Foreskin keratinocyte (primary cell): ENCODE measurements at places on chromosomes 16 and 17. TPM values are rescaled to one million over a fixed set of nuclear protein-coding genes. Genes with fewer than 3 reads are reported as not detected.

GRCh38 chr17:27540318-27541101 lies 84.3 kb downstream of the KSR1 start:
- DNase-seq: no peak

GRCh38 chr16:12899529-12900143 lies 1.8 kb upstream of the SHISA9 start:
- DNase-seq: no peak

DNA sequence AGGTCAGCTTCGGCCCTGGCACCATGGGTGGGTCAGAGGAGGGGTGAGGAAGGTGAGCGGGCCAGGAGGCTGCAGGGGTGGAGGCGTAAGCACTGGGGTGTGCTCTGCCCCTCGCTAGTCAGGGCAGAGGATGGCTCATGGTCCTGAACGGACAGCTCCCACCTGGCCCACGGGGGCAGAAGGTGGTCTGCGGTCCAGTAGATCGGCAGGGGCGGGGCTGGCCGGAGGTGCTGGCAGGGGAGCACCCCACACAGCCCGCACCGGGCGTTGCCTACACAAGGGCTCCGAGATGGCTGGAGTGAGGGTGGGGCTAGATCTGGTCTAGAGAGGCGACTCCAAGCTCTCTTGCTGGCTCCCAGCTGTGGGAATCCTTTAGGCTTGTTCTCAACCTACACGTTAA lies 8.2 kb downstream of the NPTX1 start:
- no peak for DNase-seq

DNA sequence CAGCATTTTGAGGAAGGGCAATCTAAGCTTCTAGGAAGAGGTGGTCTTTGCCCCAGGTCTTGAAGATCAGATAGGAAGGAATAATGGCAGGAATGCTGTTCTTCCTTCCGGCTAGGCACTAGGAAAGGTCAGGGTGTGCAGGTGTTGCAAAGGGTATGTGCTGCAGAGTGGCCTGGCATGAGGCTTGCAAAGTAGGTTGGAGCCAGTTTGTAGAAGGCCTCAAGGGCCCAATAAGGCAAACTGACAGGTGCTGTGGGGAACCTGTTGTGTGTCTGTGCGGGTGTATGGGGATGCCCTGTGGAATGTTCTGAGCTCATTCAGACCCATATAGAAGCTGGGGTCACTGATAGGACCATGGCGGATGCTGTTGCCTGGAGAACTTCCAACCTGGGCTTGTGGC lies 12.7 kb downstream of the MSI2 start:
- DNase-seq: no peak

DNA sequence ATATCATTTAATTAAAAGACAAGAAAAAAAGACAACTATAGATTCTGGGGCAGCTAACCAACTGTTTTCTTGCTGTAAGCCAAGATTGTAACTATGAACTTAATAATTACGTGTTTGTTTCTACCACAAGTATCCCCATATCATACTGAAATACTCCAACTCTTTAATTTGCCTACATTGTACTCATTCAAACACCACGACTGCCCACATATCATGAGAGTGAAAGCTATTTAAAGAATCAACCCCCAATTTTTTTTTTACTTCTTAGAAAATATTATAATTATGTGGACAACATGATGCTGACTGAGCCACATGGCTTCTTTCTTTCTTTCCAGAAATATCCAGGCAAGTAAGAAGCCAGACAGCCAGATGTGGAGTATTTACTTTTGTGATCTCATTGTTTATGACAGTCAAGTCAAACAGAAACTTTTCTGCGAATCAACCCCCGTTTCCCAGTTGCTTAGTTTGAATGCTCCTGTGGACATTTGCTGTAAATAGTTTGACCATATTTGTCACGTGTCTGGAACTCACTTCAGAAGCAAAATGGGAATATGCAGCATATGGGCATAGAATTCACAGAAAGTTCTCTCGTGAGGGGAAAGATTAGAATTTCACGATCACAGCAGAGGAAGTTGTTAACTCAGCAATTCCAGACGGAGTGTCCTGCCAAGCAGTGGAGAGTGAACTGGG lies 126.8 kb upstream of the PSMD7 start:
- no peak for DNase-seq

- DNase-seq: no peak
These were observed at the start of gene GRB7 for GRCh38 chr17:39737760-39738567. TSS of gene GRB7 (plus strand) at chr17:39737938. CDS start at chr17:39742302, 4,364 bp downstream.

- peak; percentile 36 for DNase-seq
These were observed 8.9 kb upstream of the HDAC5 start for GRCh38 chr17:44132275-44132821.

- DNase-seq: no peak
These were observed 26.9 kb upstream of the PHB1 start for GRCh38 chr17:49441578-49441977.

DNA sequence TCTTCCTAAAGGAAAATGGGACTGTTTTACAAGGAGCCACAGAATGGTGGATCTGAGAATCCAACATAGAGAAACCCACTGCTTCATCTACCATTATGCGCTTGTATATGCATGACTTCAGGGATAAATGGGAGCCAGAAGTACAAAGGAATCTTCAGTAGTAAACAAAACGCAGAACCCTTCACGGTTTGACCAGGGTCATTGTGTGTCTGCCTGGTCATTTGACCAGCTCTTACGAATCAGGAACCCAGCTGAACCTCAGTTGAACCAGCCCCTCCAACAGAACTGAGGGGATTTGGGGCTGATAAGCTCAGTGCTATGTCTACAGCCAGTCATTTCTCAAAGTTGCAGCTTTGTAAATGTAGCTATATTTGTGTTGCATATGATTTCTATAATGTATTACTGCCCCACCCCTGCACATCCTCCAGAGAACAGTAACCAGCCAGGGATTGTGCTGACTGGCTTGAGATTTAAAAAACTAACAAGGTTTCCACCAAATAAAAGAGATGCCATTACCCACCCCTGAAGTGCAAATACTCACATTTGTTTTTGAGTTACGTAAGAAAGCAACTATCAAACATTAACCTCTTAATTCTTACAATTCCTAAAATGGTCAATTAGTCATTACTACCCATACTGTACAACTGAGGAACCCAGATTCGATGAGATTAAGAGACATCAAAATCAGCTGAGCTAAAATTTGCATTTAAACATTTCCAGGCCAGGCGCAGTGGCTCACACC lies 6.3 kb downstream of the CMTM4 start:
- DNase-seq: no peak

DNA sequence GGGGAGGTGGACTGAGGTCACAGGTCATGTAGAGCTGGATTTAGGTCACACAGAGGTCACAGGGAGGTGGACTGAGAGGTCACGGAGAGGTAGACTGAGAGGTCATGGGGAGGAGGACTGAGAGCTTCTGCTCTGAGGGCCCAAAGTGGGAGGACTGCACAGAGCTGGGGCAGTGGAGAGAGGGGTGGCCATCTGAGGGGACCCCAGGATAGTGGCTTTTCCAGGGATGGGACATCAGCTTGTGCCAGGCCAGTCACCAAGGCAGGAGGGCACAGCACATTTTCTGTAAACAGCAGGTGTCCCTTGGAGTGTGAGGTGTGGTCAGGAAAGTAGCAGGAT lies 26.1 kb upstream of the JPT2 start:
- DNase-seq: no peak

- DNase-seq: no peak
These were observed 9.4 kb downstream of the MPP3 start for GRCh38 chr17:43823350-43824084.

DNA sequence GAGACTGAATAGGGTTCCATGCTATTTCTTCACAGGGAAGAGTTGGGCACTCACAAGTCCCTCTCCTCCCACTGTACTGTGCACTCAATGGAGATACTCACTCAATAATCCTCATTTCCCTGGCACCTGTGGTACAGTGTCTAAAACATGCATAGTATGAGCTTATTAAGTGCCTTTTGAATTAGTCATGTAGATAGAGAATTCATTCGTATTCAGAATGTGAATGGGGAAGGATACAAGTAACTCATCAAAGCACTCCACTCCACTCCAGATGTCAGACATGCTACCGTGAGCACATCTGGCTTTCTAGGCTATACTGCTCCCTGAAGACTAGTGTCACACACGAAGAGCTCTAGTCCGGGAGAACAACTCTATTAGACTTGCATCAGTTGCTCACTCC lies 6.3 kb downstream of the C17orf75 start:
- peak; percentile 76 for DNase-seq

GRCh38 chr17:4476511-4477070 lies 22.1 kb upstream of the SPNS2 start:
- no peak for DNase-seq

DNA sequence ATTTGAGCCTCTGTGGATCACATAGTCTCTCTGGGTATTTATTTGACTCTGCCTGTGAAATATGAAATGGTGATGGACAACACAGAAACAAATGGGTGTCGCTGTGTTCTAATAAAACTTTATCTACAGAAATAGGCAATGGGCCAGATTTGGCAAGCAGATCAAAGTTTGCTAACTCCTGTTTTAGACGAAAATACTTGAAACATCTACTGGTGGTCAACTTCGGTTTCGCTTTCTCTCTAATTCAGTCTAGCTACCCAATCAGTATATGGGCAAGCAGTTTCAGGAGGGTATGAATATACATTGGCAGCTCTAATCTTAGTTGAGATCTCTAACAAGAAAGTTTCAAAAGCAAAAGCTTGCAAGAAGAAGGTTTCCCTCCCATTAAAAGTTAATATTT lies 60.1 kb upstream of the DYNLRB2 start:
- no peak for DNase-seq

GRCh38 chr17:6668727-6669425 lies 17.3 kb downstream of the C17orf100 start:
- DNase-seq: peak; percentile 71

DNA sequence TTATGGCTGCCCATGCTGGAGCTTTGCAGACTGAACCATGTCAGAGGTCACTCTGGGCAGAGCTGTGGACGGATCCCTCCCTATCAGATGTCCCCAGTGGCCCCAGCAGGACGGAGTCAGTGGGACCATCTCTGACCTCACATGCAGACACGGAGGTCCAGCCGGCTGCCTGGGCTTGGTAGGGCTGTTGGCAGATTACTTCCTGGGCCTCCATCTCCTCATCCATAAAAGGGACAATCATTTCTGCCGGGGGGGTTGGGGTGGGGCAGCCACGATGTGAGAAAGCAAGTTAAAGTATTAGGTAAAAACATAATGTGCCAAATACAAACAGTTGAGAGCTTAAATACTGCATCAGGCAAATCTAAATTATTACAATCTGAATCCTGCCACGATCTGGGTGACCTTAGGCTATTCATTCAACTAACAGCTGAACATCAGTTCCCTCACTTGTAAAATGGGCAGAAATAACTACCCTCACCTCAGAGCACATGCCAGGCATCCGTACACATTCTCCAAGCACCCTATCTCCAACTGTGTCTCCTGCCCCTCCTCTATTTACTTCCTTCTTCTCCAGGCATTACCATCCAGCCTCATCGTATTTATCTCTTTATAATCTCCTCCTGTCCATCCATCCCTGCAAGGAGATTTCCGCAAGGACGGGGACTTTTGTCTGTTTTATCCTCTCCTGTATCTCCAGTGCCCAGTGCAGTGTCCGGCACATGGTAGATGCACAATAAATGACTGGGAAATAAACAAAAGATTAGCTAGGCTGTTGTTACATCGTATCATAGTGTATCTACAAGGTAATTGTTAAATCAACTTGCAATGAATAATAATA lies 192.3 kb upstream of the FOXF1 start:
- DNase-seq: no peak

DNA sequence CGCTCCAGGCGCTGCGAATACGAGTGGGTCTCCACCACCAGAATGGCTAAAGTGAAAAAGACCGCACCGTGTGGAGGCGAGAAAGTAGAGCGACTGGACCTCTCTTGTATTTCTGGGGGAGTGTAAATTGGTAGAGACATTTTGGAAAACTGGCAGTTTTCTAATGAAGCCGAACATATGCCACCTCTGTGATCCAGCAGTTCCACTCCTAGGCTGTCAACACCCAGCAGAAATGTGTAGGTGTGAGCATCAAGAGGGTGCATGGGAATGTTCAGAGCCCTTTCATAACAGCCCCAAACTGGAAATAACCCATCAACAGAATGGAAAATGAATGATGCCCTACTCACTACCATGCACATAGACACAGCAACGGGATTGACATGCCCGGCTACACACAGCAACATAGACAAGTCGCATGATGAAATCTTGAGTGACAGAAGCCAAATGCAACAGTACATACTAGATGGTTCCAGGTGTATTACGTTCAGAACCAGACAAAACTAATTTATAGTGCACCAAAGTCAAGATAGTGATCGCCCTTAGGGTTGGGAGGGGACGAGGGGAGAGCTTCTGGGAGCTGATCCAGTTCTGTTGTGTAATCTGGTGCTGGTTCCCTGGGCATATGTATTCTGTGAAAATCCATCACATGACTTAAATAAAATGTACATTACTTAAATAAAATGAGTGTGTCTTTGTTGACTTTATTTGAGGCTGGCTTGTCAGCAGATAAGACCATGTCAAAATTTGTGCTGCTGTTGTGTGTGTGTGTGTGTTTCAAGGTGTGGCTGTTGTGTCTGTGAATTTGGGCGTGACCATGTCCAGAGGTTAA lies 877 bp upstream of the BCL7C start:
- no peak for DNase-seq

- DNase-seq: no peak
These were observed 12.6 kb upstream of the KLHL36 start for GRCh38 chr16:84635702-84636101.

DNA sequence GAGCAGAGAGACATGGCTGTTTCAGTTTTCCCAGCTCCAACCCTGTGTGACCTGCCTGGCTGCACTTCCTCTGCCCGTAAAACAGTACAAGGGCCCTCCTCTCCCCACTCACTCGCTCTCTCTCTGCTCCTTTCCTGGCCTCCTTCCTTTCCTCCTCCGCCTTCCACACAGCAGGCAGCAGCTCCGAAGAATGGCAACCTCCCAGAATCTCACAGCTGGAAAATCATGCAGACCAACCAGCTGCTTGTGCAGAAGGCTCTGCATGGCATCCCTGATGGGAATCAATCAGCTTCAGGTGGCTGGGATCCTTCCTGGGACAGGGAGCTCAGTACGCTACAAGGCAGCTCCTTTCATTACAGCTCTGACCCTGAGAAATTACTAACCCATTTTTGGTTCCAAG lies 27.4 kb downstream of the TMEM132E start:
- DNase-seq: no peak

CDH13 gene
- polyA plus RNA-seq: 19.7 and 27.3 TPM in 2 replicates

UMOD gene
- not detected in 2 replicates for polyA plus RNA-seq

SPNS2 gene
- 0.22 and 0.47 TPM in 2 replicates for polyA plus RNA-seq

KRT222 gene
- 1.1 and 1.5 TPM in 2 replicates for polyA plus RNA-seq

OR3A3 gene
- polyA plus RNA-seq: not detected in 2 replicates

FOXN1 gene
- 0.07 and 0.18 TPM in 2 replicates for polyA plus RNA-seq

ACE gene
- 0.04 and 0.11 TPM in 2 replicates for polyA plus RNA-seq

RHBDF1 gene
- 27.0 and 32.0 TPM in 2 replicates for polyA plus RNA-seq
